ENCODE measurements at places on chromosomes 4 and X. TPM values are rescaled to one million over a fixed set of nuclear protein-coding genes. Genes with fewer than 3 reads are reported as not detected.

- DNase-seq, result no peak
Measured at GRCh38 chr4:72283357-72283756, 251.6 kb downstream of the NPFFR2 start.

DNA sequence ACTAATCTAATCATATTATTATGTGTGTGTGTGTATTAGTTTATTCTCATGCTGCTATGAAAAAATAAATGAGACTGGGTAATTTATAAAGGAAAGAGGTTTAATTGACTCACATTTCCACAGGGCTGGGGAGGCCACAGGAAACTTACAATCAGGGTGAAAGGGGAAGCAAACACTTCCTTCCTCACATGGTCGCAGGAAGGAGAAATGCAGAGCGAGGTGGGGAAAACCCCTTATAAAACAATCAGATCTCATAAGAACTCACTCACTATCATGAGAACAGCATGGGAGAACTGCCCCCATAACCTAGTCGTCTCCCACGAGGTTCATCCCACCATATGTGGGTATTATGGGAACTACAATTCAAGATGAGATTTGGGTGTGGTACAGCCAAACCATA, 190.9 kb upstream of the TAPT1 start:
- DNase-seq, result no peak

GRCh38 chr4:73706811-73707210, 33.6 kb upstream of the CXCL8 start:
- no peak for DNase-seq

GRCh38 chrX:97070346-97070745, 186.6 kb downstream of the RPA4 start:
- no peak for DNase-seq

DNA sequence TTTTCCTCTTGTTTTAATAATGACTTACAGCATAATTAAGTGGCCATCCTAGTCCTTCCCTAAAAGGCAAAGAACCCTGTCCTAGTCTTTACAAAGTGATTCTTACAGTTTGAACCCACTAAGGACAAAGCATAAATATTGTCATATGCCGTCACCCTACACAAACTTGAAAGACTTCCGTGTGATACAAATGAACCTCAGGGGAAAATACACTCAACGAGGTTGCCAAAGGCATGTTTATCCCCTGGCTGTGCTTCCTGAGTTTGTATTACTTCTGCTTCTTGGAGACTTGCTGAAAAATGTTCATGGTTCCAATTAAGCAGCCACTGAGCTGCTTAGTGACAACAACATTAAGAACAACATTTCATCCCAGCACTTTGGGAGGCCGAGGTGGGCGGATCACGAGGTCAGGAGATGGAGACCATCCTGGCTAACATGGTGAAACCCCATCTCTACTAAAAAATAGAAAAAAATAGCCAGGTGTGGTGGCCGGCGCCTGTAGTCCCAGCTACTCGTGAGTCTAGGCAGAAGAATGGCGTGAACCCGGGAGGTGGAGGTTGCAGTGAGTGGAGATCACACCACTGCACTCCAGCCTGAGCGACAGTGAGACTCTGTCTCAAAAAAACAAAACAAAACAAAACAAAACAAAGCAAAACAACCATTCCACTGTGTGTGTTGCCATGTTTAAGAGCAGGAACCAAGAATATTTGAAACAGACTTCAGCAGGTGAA, 16.2 kb downstream of the RASSF6 start:
- DNase-seq, result no peak

GRCh38 chrX:123993326-123993725, 31.8 kb downstream of the STAG2 start:
- no peak for DNase-seq

DNA sequence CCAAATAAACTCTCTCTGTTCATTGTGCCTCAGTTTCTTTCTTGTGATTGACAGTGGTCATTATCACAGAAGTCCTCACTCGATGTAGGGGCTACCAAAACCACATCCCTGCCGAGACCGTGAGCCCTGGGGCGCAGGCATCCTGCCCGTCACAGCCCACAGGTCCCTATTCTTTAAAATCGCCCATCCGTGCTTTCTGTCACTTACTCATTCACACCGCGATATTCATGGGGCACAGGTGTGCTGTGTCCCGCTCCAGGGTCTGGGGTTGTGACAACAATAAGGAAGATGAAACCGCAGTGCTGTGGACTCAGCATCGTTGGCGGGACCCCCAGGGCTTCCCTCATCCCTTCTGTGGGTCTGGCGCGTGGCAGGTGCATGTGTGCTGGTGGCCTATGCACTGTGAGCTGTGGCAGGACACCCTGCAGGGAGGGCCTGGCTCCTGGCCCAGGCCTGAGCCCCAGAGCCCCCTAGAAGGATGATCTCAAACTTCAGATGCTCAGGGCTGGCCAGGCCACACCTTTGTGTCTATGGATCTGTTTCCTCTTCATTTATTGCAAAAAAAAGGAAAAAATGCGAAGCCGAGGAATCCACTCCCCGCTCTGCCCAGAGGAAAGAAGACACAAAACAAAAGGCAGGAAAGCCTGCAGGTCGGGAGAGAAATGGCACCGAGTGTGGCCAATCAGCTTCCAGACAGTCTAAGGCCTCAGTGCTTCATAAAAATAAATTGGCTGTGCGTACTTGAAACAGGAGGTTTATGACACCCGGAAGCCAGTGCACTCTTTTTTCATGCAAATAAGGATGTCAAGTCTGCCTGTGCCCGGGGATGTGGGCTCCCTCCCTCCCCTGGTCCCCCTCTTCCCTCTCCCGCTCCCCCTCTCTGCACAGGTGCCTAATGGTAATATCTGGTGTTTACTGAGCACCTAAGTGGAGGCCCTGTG, 109.5 kb upstream of the ADRA2C start:
- no peak for DNase-seq

DNA sequence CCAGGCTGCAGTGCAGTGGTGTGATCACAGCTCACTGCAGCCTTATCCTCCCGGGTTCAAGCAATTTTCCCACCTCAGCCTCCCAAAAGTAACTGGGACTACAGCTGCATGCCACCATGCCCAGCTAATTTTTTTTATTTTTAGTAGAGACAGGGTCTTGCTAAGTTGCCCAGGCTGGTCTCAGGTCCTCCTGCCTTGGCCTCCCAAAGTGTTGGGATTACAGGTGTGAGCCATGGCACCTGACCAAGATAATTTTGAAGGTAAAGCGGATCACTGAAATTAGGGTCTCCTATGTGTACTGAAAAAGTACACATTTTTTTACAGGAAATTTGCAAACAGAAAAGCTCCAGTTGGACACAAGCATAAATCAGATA, 4.8 kb downstream of the SAT1 start:
- no peak for DNase-seq

GRCh38 chr4:85879518-85879917, 404.6 kb downstream of the ARHGAP24 start:
- DNase-seq, result no peak

DNA sequence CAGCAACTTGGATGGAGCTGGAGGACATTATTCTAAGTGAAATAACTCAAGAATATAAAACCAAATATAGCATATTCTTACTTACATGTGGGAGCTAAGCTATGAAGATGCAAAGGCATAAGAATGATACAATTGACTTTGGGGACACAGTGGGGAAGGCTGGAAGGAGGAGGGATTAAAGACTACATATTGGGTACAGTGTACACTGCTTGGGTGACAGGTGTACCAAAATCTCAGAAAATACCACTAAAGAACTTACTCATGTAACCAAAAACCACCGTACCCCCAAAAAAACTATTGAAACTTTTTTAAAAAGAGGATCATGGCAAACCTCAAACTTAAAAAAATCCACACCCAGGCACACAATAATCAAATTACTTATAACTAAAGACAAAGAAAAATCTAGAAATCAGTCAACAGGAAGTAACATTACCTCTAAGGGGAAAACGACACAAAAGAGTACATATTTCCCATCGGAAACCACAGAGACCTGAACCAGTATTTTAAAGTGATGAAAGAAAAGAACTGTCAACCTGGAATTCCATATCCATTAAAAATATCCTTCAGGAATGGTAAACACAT, 241.8 kb downstream of the PRDM5 start:
- DNase-seq, result no peak

DNA sequence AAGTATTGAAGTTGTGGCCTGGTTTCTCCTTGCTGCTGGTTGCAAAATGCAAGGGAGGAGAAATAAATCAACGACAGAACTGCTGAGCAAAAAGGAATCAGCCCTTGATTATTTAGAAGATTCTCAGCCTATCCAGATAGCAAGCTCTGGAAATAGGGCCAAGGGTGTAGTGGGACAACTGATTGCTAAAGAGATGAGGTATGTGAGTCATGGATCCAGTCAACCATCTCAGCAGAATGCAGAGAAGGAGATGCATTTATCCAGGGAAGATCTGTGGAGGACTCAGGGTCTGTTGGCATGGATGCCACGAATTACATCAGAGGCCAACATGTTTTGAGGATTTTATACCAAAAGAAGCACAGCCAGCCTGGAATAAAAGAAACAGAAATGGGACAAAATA, 36.7 kb downstream of the FOXR2 start:
- DNase-seq, result no peak

- no peak for DNase-seq
Measured at GRCh38 chr4:548976-549375, 27.1 kb downstream of the TMEM271 start.

- DNase-seq, result no peak
Measured at GRCh38 chr4:78566834-78567499, 15.4 kb downstream of the ANXA3 start.

- DNase-seq, result no peak
Measured at GRCh38 chrX:333611-334311, 15.2 kb upstream of the GTPBP6 start.

- DNase-seq, result no peak
Measured at GRCh38 chr4:20333141-20333715, 81.5 kb downstream of the SLIT2 start.

DNA sequence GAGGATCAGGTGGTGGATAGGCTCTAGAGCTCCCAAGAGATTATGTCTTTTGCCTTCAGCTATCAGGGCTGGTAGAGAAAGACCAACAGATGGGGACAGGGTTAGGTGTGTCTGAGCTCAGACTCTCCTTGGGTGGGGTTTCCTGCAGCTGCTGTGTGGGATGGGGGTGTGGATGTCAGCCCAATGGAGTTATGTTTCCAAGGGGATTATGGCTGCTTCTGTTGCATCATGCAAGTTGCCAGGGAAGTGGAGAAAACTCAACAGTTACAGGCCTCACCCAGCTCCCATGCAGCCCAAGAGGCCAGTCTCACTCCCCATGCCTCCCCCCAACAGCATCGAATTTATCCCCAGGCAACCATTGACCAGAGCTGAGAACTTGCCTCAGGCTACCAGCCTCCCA, 80.2 kb upstream of the CDX4 start:
- no peak for DNase-seq

GRCh38 chrX:12975991-12976558, 1.2 kb downstream of the TMSB4X start:
- no peak for DNase-seq

GRCh38 chr4:7703688-7704087, 236.0 kb downstream of the AFAP1 start:
- DNase-seq, result no peak

GRCh38 chrX:2468261-2469195, 32.2 kb downstream of the DHRSX start:
- DNase-seq, result no peak

DNA sequence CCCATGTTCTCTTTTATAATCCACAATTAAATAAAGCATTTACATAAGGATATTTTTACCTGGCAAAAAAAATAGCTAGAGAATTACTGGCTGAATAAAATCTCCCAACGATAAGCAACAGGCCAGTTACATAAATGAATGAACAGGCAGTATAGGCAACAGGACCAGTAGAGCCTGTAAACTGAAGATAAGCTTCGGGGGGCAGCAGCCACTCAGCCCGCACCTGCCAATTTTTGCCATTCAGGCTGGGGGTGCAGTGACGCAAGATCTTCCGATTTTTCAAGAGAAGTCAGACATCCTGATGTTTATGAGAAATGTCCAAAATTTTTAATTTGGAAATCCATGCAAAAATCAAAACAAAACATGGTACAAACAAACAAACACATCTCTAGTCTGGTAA, 49.0 kb upstream of the CDKN2AIP start:
- DNase-seq, result no peak

DNA sequence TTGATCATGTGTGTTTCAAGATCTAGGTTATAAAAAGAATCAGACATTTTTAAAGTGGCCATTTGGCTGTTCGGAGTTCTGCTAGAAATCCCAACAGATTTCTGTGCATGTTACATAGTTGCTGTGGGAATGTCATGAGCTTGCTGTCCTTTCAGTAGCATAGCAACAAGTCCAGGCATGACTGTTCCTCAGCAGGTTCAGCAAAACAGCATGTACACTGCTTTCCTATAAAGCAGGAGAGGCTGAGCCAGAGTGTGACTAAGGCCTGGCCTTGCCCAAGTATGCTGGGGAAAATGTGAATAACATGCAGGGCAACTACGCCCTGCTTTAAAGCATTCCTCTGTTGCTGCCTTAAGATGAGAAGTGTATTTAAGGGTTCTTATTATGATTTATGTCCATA, 217.1 kb upstream of the SMIM31 start:
- no peak for DNase-seq

GRCh38 chrX:16826207-16826606, 39.9 kb downstream of the TXLNG start:
- DNase-seq, result no peak

GRCh38 chr4:24614881-24615280, 30.5 kb upstream of the DHX15 start:
- DNase-seq, result no peak

DNA sequence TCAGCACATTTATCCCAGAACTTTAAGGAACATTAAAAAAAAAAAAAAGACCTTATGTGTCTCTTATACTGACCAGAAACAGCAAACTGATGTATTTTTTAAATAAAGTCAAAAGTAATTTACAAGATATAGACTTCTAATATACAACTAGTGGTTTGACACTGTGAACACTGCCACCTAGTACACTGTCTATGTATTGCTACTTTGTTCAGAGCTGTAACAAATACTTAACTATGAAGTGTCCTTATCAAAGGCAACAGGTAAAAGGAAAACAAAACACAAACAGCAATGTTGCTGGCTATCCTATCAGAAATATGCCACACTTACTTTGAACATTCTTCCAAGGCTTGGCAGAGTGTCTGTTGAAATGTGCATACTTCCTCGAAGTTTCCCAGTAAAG, 60.4 kb downstream of the CD40LG start:
- DNase-seq, result no peak

ADD1 gene
- 163 TPM for total RNA-seq

SULT1B1 gene
- total RNA-seq, result not detected

CNGA2 gene
- total RNA-seq, result not detected

STIM2 gene
- total RNA-seq, result 26.2 TPM

SPIN2A gene
- total RNA-seq, result 2.8 TPM

SPP1 gene
- total RNA-seq, result 13.2 TPM

KLHL4 gene
- 22.4 TPM for total RNA-seq

CRMP1 gene
- 73.1 TPM for total RNA-seq

VCX3B gene
- total RNA-seq, result not detected

ARMCX1 gene
- total RNA-seq, result 22.4 TPM

ELMOD2 gene
- 26.3 TPM for total RNA-seq

LIMCH1 gene
- total RNA-seq, result 3.3 TPM
